ENCODE measurements at places on chromosomes 6 and 20. TPM values are rescaled to one million over a fixed set of nuclear protein-coding genes. Genes with fewer than 3 reads are reported as not detected.

- H3K4me1 ChIP-seq: peaks cover 2% of the 10 kb centered on the region
- no peak overlapping the region for H3K27ac ChIP-seq
- H3K36me3 ChIP-seq: no peaks in the 10 kb centered on the region
- no peak for DNase-seq
- no peak overlapping the region for H3K4me3 ChIP-seq
- no peaks in the 10 kb centered on the region for H3K27me3 ChIP-seq
Observed at GRCh38 chr6:87181903-87182302, 26.5 kb downstream of the ZNF292 start.

- no peak overlapping the region for H3K4me3 ChIP-seq
- no peak overlapping the region for H3K27ac ChIP-seq
- no peaks in the 10 kb centered on the region for H3K4me1 ChIP-seq
- H3K36me3 ChIP-seq: no peaks in the 10 kb centered on the region
Observed at GRCh38 chr6:163243083-163243482, 171.4 kb upstream of the QKI start.

- peaks cover 2% of the 10 kb centered on the region for H3K4me1 ChIP-seq
- H3K27me3 ChIP-seq: no peaks in the 10 kb centered on the region
- no peaks in the 10 kb centered on the region for H3K36me3 ChIP-seq
Observed at GRCh38 chr6:76779068-76779467, 684.2 kb downstream of the HTR1B start.

- no peak overlapping the region for H3K4me3 ChIP-seq
- no peak overlapping the region for H3K27ac ChIP-seq
- H3K36me3 ChIP-seq: no peaks in the 10 kb centered on the region
- no peak for DNase-seq
- no peaks in the 10 kb centered on the region for H3K27me3 ChIP-seq
- no peaks in the 10 kb centered on the region for H3K4me1 ChIP-seq
Observed at GRCh38 chr6:49632727-49633126, 3.9 kb downstream of the RHAG start.

DNA sequence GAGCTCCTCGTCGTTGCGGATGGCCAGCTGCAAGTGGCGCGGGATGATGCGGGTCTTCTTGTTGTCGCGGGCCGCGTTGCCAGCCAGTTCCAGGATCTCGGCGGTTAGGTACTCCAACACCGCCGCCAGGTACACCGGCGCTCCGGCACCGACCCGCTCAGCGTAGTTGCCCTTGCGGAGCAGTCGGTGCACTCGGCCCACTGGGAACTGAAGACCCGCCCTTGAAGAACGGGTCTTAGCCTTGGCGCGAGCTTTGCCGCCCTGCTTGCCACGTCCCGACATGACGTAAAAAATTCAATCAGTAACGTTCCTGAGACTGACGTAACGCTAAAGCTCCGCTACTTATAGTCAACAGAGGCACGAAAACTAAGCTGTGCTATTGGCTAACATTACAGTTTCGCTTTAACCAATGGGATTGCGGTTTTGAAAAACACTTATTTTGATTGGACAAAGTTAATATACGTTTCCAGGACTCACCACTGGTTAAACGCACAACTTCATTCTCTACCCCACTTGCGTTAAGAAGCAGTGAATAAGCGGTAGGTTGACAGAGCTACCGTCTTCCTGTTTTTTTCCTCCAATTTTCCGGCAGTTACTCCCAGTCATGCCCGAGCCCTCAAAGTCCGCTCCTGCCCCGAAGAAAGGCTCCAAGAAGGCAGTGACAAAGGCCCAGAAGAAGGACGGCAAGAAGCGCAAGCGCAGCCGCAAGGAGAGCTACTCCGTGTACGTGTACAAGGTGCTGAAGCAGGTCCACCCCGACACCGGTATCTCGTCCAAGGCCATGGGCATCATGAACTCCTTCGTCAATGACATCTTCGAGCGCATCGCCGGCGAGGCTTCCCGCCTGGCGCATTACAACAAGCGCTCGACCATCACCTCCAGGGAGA is 73.9 kb downstream of the OR2B2 start:
- peak overlapping the region; percentile 97 for H3K27ac ChIP-seq
- no peaks in the 10 kb centered on the region for H3K36me3 ChIP-seq
- H3K27me3 ChIP-seq: no peaks in the 10 kb centered on the region
- DNase-seq: peak; percentile 87
- peak overlapping the region; percentile 79 for H3K4me3 ChIP-seq

DNA sequence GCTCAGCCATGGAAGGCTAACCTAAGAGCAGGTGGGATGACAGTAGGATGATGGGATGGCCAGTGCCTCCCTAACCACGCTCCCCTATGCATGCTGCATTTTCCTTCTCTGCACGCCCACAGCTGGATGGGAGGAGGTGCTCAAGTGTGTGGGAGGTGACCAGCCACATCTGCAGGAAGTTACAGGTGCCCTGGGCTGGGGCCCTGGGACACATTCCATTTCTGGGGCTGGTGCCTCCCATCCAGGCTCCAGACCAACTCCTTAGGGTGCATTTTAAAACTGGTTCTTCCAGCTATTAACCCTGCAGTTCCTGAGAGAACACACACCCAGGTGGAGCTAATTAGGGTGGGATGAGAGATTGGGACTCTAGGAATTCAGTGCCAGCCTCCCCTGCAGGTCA is 135.3 kb upstream of the ARMC2 start:
- no peak overlapping the region for H3K27ac ChIP-seq
- H3K4me3 ChIP-seq: no peak overlapping the region
- no peaks in the 10 kb centered on the region for H3K36me3 ChIP-seq
- DNase-seq: no peak
- H3K27me3 ChIP-seq: no peaks in the 10 kb centered on the region

Gene MLN
- not detected for total RNA-seq

Gene SUMO4
- total RNA-seq: 6.9 TPM

Gene GPX5
- not detected for total RNA-seq

Gene TMEM200A
- total RNA-seq: 8.9 TPM

Gene SAMD3
- total RNA-seq: 2.7 TPM

Gene EDN3
- not detected for total RNA-seq
